ENCODE measurements at places on chromosomes 5 and 9.

DNA sequence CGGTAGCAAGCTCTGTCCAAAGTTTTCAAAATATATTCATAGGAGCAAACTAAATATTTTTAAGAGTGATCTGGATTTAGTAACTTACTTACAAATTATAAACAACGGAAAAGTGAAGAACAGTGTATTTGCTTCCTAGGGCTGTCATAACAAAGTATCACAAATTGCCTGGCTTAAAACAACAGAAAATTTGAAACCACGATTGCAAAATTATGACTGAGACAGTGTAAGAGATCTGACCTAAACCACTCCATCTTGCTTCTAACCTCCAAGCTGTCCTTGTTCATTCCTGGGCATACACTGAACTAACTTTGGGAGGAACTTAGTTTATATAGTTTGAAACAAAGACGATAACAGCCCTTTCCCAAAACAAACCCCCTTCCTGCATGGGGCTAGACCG is 202.0 kb upstream of the CDH6 start:
- no peak for DNase-seq

DNA sequence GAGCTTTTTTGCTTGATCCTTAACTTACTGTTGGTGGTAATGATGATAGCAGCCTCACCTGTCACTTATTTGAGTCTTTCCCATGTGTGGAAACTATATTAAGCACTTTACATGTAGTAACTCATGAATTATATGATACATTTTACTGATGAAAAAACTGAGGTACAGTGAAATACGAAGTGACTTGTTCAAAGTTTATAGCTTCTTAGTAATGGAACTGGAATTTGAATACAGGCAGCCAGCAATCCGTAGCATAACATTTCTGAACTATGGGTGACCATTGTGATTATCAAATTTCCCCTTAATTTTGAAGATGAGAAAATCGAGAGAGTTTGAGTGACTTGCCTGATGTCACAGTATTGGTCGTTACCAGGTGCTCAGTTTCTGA is 17.3 kb downstream of the SCAMP1 start:
- no peak for DNase-seq

- DNase-seq = no peak
Observed at GRCh38 chr9:5510360-5510931, at the start of gene PDCD1LG2. PDCD1LG2 (plus strand) TSS chr9:5510531; CDS start chr9:5522547, 12,016 bp downstream.

DNA sequence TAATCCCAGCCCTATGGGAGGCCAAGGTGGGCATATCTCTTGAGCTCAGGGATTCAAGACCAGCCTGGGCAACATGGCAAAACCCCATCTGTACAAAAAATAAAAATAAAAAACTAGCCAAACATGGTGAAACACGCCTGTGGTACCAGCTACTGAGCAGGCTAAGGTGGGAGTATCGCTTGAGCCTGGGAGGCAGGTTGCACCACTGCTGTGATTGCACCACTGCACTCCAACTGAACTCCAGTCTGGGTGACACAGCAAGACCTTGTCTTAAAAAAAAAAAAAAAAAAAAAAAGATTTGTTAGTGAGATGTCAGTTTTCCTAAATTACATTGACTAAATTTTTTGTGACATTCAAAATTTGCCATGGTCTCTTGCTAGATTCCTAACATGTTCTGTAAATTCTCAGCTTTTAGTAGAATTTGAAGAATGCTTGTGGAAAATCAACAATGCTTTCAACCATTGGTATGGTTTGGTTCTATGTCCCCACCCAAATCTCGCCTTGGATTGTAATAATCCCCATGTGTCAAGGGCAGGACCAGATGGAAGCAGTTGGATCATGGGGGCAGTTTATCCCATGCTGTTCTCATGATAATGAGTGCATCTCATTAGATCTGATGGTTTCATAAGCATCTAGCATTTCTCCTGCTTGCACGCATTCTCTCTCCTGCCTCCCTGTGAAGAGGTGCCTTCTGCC is 236.1 kb downstream of the ARRDC3 start:
- DNase-seq = no peak

All from liver (tissue), 10 donors.